RKO (cell line): ENCODE measurements at places on chromosomes 4 and X.

GRCh38 chr4:172716291-172716690 lies 452.3 kb upstream of the GALNT7 start:
- DNase-seq, result no peak

GRCh38 chr4:186190581-186191199 lies 677 bp upstream of the CYP4V2 start:
- DNase-seq, result peak; percentile 46

GRCh38 chr4:54315561-54316538 lies 86.8 kb downstream of the PDGFRA start:
- DNase-seq, result no peak

DNA sequence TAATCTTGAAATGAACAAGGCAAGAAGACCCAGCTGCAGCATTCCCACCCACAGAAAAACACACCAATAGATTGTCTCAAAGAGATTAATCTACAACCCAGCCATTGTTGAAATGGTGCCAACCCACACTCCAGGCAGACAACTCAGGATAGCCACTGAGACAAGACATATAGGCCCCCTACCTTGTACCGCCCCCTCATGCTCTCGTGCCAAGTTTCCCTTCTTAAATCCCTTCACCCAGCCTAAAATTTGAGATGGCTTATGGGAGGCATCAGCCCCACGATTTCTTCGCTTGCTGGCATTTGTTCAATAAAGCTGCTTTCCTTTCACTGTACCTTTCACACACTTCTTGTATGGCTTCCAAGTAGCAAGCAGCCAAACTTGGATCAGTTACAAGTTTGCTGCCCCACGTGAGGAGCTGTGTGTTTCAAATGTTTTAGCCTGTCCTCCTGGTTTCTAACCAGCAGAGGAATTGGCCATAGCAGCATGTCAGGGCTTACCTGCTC lies 1754.1 kb downstream of the C4orf33 start:
- DNase-seq, result no peak

- no peak for DNase-seq
Measured at GRCh38 chr4:124178449-124179021, 534.0 kb downstream of the ANKRD50 start.

DNA sequence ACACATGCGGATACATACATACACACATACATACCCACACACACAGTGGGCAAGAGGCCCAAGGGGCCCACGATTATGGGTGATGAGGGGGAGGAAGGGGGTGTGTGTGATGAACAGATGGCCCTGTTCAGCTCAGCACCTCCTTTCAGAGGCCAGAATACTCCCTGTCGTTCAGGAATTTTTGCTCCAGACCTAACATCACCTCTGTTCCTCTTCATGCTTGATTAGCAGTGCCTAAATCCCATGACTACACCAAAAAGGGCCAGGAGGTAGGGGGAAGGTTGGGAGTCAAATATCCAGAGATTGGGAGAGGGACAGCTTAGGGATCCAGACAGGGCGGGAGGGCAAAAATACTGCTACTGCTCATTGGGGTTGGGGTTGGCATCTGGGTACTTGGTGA lies 42.7 kb downstream of the SMC1A start:
- no peak for DNase-seq

GRCh38 chr4:39451423-39452023 lies 7.2 kb downstream of the RPL9 start:
- DNase-seq, result no peak

GRCh38 chr4:7387925-7388324 lies 46.8 kb downstream of the PSAPL1 start:
- no peak for DNase-seq

DNA sequence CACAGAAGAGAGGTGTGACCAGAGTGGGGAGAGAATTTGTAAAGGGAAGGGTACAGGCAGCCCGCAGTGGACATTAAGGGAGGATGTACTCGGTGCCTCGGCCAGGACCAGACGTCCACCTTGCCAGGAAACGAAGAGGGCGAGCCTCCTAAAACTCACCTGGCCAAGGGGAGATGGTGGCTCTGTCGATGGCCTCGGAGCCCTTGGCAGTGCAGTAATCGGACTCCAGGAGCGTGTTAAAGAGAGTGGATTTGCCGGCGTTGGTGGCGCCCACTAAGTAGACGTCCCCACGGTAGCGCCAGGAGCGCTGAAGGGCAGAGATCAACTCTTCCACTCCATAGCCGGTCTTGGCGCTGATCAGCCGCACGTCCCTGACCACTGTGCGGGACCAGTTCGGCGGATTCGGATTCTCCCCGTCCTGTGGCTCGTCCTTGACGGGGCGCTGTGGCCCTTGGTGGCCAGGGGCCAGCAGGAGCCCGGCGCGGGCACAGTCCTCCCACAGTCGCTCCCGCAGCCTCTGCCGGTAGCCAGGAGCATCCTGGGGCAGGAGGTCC lies 1.0 kb downstream of the NOA1 start:
- DNase-seq, result peak; percentile 25

DNA sequence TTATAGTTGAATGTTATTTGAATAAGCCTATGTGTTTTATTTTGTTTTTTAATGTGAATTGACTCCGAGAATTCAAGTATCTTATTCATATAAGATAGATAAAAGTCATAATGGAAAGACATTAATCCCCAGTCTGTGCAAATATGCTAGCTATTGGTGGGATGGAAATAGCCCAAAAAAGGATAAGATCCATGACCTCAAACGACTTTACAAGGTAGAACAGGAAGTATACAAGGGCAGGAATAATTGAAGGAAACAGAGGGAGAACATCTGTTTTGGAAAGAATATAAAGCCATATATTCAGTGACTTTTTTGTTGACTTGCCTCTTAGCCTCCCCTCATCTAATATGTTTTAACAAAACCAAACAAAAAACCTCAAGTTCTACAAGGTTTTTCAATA lies 9.0 kb downstream of the ABCE1 start:
- DNase-seq, result no peak

- peak; percentile 53 for DNase-seq
Measured at GRCh38 chrX:9312922-9313867, 151.7 kb upstream of the TBL1X start.

- peak; percentile 6 for DNase-seq
Measured at GRCh38 chr4:82951196-82951595, 50.7 kb downstream of the THAP9 start.

DNA sequence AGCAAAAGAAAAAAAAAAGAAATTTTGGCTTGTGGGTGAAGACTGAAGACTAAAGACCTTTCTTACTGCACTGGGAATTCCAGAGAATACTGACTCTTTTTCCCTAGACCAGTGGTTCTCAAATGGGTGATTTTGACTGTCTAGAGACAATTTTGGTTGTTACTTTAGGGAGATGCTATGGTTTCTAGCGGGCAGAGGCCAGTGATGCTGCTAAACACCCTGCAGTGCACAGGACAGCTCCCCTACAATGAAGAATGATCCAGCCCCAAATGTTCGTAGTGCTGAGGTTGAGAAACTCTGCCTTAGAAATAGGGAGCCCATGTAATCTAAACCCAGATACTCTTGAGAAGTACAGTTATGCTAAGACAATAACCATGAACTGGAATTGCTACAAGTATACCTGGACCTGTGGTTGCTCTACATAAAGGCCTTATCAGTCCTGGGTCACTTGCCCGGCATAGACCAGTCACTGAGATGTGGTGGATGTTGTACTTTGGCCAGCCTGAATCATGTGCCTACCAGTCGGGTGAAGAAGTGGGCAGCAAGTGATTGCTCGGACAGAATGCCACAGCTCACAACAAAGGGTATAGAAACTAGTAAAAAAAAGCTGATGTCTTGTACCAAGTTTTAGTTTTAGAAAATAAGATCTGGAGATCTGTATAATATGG lies 16.0 kb downstream of the ARHGAP10 start:
- DNase-seq, result no peak

DNA sequence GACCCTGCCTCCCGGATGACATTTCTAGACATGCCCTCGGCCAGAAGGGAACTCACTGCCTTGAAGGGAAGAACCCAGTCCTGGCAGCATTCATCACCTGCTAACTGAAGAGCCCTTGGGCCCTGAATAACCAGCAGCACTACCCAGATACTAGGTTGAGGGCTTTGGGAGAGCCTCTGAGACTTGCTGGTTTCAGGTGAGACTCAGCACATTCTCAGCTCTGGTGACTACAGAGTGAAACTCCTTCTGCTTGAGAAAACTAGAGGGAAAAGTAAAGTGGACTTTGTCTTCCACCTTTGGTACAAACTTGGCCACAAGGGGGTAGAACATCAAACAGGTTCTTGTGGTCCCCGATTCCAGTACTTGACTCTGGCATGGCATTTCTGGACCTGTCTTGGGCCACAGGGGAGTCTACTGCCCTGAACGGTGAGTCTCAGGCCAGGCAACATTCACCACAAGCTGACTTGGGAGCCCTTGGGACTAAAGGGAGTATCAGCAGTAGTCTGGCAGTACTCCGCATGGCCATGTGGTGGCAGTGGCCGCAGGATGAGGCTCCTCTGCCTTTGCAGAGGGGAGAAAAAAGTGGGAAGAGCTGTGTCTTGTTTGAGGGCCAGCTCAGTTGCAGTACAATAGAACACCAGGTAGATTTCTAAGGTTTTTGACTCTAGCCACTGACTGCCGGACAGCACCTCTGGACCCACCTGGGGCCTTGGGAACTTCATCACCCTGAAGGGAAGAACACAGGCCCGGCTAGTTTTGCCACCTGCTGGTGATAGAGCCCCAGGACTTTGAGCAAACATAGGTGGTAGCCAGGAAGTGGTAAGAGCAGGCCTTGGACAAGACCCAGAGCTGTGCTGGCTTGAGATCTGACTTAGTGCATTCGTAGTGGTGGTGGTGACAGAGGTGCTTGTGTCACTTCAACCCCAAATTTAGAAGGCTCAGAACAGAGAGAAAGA lies 414.8 kb downstream of the OPHN1 start:
- DNase-seq, result peak; percentile 3

DNA sequence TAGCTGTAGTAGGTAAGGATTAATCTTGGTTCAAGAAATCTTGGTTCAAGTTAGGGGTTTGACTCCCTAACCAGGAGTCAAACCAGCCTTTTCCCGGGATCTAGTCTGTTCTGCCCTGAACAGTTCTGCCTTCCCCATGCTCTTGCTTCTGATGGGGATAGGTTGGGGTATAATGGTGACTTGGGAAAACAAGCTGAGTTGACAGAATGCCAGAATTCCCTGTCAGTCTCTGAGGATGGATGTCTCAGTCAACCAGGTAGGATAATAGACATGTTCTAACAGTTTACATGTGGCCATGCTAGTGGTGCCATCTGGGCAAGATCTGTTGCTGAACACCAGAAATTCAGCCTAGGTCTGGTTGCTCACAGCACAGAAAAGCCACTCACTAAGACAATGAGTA lies 51.4 kb downstream of the RAB40AL start:
- DNase-seq, result no peak

DNA sequence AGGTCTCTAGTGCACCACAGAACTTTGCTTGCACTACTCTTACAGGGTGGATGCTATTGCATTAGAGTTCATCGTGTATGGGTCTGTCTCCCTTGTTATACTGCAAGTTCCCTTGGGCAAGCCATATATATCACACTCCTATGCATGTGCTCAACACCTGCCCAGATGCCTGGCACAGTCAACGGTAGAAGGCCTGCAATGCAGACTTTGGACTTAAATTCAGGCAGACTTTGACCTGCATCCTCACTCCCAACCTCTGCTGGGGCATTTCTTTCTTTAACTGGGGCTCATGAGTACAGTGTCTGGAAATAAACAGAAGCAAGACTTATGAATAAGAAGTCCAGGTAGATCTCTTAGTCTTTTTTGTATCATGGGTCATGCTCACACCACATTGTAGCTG lies 148.2 kb downstream of the LDB2 start:
- DNase-seq, result no peak

DNA sequence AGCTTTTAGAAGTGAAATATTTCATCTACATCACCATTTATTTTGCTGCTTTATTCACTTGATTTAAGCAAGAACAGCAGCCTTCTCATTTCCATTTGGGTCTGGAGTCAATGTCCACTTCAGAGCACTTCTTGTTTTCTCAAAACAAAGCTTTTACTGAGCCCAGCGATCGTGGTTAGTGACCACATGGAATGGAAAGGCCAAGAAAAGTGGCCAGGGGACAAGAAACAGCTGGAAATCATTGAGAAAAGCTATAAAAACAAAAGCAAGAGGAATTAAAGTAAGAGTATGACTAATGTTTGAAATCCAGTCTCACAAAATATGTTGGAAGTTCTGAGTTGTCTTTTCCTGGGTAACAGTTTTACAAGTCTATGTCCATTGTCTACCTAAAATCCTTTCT lies 328.4 kb upstream of the INTU start:
- no peak for DNase-seq

- DNase-seq, result no peak
Measured at GRCh38 chr4:148261848-148262247, 180.4 kb downstream of the NR3C2 start.

GRCh38 chrX:150844016-150844415 lies 54.5 kb downstream of the CD99L2 start:
- DNase-seq, result no peak

DNA sequence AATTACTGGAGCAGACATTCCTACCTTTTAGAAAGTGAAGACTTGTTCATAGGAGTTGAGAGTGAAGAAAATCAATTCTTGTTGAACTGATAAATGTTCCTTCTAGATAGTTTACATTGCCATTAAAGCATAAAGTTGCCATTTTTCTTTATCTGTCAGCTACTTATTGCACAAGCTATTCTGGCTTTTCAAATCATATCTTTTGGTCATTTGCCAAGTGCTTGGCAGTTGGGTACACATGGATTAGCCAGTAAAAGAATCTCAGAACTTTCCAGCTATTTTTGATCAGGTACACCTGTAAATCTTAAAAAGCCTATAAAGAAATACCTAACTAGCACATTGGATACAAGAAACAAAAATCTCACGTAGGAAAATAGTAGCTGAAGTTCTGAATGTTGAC lies 56.4 kb upstream of the PNPLA4 start:
- no peak for DNase-seq

DNA sequence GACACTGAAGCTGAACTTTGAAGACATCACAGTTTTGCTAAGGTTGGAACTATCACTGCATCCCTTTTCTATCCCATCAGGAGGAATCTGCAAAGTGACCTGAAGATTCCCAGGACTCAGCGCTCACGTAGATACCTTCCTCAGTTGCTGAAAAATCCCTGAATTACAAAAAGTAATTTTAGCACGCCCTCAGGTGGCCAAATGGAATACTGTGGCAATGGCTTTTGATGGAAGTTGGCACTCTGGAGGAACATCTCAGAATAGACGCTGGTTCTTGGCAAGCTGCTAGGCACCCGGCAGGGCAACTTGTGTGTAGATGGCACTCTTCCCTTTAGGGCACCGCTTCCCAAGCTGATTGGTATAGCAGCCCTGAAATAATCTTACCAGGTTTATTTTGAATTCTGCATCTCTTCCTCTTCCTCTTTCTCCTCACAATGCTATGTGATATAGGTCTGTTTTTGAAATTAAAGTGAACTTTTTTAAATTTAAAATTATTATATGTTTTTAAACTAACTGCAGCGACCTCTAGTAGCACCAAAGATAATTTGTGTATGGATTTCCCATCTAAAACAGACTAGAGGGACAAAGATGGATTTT lies 16.3 kb upstream of the ESX1 start:
- DNase-seq, result peak; percentile 68

GRCh38 chr4:115780835-115781234 lies 667.4 kb upstream of the NDST4 start:
- DNase-seq, result no peak

DNA sequence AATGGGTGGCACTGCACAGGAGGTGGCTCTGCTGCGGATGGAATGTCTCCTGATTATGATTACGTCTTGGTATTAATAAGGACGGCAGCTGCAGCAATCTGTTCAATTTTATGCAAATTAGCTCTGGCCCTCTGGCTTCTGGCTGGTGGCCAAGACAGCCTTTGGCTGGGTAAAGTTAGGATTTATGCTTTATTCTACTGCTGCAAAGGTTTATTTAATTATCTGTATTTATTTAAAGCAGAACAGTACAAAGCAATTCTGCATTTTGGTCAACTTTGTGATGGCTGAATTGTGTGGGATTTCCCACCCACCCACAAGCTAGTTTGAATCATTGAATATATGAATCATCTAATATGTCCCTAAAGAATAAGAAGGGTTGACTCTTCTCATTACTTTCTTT lies 745.6 kb upstream of the FAM241A start:
- DNase-seq, result no peak
